ENCODE measurements at places on chromosomes 2 and 18. TPM values are rescaled to one million over a fixed set of nuclear protein-coding genes. Genes with fewer than 3 reads are reported as not detected.

DNA sequence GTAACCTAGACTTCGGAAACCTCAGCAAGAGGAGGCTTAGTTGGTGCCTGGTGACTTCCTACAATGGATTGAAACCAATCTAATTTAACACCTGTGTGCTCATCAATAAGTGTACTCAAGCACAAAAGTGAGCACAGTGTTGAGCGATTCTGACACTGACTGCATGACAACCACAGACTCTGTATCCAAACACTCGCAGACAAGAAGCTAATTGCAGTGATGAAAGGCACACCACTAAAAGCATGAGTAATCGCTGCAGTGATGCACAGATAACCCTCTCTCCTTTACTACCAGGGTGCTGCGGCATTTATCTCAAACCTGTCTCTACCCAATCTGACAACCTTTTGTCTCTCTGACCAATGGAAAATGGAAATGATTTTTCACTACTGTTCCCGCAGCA, 168.1 kb downstream of the AFF3 start:
- H3K4me1 ChIP-seq, result no peaks in the 10 kb centered on the region
- H3K36me3 ChIP-seq, result no peaks in the 10 kb centered on the region
- no peak overlapping the region for H3K4me3 ChIP-seq
- peaks cover 2% of the 10 kb centered on the region for H3K27me3 ChIP-seq

DNA sequence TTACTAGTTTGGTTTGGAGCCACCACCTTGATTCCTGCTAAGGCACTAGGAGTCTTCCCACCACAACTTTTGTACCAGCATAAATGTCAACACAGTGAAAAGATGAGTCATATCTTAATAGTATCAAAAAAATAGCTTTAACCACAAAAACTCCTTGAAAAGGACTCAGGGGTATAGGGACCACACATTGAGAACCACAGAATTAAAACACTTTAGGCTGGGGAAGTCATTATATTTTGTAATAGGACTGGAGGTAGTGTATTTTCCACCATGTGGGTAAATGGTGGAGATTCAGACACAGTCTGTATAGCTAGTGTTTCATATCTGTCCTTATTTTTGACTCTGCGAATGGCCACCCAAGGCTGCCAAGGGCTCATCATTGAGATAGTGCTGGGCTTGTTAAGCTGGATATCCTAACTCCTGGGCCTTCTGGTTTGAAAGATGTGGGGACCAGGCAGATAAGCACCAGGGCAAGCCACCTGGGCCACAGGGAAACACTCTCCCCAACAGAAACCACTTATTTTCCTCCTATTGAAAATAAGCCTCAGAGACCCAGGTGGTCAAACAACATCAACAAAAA, 19.1 kb upstream of the FHL2 start:
- H3K36me3 ChIP-seq, result no peaks in the 10 kb centered on the region
- no peak for DNase-seq
- no peak overlapping the region for H3K4me3 ChIP-seq
- peaks cover 9% of the 10 kb centered on the region for H3K4me1 ChIP-seq
- H3K27ac ChIP-seq, result no peak overlapping the region

DNA sequence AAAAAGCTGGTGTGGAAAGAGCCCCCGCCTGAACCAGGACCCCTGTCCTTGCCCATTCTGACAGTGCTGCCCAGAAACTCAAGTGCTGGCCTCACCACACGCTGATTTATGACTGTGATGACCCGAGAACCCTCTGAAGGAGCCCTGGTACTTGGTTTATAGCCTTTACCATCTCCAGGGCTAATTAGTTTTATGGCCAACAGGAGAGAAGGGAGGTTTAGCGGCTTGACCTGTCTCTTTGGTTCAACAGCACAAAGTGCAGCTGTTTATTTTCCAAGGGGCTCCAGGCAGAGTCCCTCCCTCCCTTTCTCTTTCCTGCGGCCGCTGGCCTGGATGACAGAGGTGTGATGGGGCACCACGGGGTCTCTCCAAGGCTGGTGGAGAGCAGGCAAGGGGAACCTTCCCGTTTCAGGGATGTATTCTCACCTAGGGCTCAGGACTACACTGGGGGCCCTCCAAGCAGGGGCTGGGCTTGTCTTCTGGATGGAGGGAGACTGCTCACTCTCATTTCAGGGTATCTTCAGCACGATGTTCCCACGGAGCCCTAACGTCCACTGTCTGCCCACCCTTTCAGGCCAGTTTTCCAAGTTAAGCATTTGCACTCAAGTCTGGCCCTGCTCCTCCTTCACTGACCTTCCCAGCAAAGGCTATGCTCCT, 174.2 kb upstream of the GLI2 start:
- H3K4me1 ChIP-seq, result peaks cover 7% of the 10 kb centered on the region
- no peaks in the 10 kb centered on the region for H3K27me3 ChIP-seq
- H3K27ac ChIP-seq, result no peak overlapping the region
- no peak for DNase-seq

DNA sequence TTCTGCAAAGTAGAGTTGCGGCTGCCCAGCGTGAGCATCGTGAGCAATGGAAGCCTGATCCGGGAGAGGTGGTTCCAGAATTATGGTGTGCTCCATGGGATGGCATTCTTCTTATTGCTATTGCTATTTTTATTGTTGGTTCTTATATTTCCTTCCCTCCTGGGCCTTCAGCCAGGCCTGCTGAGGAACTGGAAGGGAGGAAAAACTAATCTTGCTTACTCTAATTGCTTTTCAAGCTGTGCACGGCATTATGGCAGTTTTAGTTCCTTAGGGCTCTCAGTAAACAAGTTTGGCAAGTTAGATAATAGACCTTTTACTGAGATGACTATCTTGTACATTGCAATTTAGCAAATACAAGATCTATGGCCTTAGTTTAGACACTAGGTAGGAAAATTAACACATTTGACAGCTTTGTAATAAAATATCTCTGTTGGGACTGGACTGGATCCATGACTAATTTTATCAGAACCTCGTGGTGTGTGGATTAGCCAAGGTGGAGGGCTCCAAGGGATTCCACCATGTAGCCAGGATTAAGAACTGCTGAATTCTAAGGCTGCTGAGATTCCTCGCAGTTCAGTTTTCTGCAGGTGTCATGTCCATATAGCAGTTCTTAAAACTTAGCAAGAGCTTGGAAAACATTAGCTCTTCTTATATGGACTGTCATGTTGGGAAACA, 6.0 kb downstream of the RSAD2 start:
- H3K36me3 ChIP-seq, result no peaks in the 10 kb centered on the region
- peak overlapping the region; percentile 63 for H3K27ac ChIP-seq
- H3K27me3 ChIP-seq, result no peaks in the 10 kb centered on the region
- peaks cover 38% of the 10 kb centered on the region for H3K4me1 ChIP-seq

GRCh38 chr2:67716895-67717396, 319.8 kb downstream of the ETAA1 start:
- H3K27ac ChIP-seq, result no peak overlapping the region
- no peaks in the 10 kb centered on the region for H3K4me1 ChIP-seq
- no peaks in the 10 kb centered on the region for H3K27me3 ChIP-seq
- no peak for DNase-seq
- H3K36me3 ChIP-seq, result no peaks in the 10 kb centered on the region

DNA sequence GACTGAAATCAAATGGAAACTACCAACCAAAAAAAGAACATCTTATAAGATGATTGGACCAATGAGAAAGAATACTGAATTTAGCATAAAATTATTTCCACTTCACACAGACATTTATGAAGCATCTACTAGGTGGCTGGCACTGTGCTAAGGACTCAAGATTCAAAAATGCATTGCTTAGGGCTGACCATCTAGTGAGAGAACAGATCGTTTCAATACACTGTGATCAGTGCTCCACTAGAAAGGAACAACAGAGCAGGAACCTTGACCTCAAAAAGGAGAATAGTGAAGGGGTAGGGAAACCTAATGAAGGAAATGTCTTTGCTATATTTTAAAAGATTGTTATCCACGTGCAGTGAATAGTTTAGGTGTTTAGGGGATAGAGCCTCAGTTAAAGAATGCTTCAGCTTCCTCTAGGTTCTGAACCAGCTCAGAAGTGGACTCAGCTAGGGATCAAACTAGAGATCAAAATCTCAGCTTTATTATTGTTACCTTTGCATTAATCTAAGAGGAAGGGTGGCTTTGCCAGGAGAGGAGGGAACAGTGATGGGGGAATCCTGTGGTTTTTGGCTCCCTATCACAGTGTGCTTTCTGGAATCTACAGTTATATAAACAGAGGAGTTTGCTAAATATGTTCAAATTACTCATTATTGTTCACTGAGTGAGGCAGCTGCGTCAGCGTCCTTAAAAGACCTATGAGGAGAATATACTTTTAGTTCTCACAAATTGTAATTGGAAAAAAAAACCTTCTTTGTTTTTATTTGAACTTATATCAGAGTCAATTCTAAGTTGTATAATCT, 16.2 kb upstream of the BBS5 start:
- no peaks in the 10 kb centered on the region for H3K27me3 ChIP-seq
- no peaks in the 10 kb centered on the region for H3K4me1 ChIP-seq
- H3K36me3 ChIP-seq, result no peaks in the 10 kb centered on the region
- H3K27ac ChIP-seq, result no peak overlapping the region

DNA sequence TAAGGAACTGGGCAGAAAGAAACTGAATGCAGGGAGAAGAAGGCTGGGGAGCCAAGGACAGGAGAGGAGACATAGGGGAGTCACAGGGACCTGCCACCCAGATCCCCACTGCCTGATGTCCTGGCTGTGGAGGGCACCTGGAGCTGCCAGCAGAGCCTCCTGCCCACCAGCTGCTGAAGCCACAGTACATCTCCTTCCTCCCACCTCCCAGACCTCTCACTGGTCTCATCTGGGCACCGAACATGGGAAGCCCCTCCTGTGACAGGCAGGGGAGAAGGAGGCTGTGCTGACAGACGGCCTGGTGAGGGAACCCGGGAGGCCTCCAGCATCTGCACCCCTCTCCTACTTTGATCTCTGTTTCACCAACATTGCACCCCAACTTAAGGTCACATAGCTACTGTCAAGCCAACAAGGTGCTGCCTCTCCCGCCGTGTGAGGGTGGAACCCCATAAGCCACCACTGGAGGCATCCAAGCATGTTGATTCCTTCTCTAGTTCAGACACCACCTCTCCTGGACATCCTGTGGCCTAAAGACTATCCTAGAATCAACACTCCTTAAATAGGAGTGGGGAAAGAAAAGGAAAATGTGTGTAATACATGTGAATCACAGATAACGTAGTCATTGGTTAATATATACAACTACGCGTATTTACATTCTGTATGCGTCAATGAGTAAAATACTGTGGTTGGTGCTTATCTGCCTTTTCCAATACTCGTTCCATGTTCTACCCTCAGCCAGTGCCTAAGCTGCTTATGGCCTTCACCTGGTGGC, 3.5 kb upstream of the RNPEPL1 start:
- H3K4me3 ChIP-seq, result no peak overlapping the region
- DNase-seq, result no peak
- peak overlapping the region; percentile 67 for H3K27ac ChIP-seq

DNA sequence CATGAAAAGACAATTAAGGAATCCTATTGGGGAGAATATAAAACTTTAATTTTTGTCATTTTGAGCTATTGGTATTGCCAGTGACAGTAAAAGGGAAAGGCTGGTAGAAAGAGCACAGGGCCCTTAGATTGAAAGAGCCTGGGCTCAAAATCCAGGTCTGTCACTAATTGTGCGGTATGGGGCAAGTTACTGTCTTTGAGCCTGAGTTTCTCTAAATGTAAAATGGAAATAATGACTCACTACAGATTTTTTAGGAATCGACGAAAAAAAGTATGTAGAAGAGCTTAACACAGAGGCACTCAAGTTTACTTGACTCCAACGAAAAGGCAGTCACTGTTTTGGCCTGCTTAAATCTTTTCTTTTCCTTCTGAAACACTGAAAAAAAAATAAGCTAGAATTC, 7.0 kb downstream of the NDUFV2 start:
- no peak for DNase-seq
- H3K27ac ChIP-seq, result peak overlapping the region; percentile 98
- peaks cover 88% of the 10 kb centered on the region for H3K4me1 ChIP-seq
- H3K36me3 ChIP-seq, result no peaks in the 10 kb centered on the region
- no peak overlapping the region for H3K4me3 ChIP-seq
- H3K27me3 ChIP-seq, result no peaks in the 10 kb centered on the region

- no peak overlapping the region for H3K4me3 ChIP-seq
- DNase-seq, result no peak
- H3K36me3 ChIP-seq, result no peaks in the 10 kb centered on the region
Measured at GRCh38 chr18:69261406-69261805, 139.3 kb upstream of the DOK6 start.

DNA sequence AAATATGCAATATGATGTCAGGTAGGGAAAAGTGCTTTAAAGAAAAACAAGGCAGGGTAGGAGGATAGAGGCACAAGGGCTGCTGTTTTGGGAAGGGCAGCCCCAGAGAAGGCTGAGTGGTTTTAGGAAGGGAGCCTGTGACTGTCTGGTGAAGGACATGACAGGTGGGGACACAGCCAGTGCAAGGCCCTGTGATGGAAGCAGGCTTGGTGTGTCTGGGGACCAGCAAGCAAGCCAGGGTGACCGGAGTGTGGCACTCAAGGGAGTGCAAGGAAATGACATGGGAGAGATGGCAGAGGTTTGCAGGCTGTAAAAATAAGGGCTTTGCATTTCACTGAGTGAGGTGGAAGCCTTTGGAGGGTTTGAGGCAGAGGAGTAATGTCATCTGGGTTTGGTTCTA, 62.0 kb downstream of the LTBP1 start:
- no peak for DNase-seq
- no peak overlapping the region for H3K4me3 ChIP-seq
- H3K27ac ChIP-seq, result no peak overlapping the region
- H3K4me1 ChIP-seq, result peaks cover 18% of the 10 kb centered on the region
- no peaks in the 10 kb centered on the region for H3K36me3 ChIP-seq
- H3K27me3 ChIP-seq, result no peaks in the 10 kb centered on the region

DNA sequence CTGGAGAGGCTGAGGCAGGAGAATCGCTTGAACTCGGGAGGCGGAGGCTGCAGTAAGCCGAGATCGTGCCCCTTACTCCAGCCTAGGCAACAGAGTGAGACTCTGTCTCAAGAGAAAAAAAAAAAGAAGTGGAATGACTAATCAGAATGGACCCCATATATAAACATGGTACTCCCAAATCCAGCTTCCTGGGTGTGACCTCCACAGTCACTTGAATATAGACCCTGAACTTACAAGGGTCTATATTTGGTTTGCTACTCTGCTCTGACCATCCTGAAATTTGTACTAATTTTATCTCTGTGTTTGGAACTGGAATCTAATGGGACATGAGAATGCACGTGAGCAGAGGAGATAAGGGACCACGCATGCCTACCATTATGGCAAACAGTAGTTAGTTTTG, 275.0 kb downstream of the TNS1 start:
- H3K4me1 ChIP-seq, result peaks cover 19% of the 10 kb centered on the region
- no peak for DNase-seq
- no peak overlapping the region for H3K4me3 ChIP-seq
- no peaks in the 10 kb centered on the region for H3K27me3 ChIP-seq

DNA sequence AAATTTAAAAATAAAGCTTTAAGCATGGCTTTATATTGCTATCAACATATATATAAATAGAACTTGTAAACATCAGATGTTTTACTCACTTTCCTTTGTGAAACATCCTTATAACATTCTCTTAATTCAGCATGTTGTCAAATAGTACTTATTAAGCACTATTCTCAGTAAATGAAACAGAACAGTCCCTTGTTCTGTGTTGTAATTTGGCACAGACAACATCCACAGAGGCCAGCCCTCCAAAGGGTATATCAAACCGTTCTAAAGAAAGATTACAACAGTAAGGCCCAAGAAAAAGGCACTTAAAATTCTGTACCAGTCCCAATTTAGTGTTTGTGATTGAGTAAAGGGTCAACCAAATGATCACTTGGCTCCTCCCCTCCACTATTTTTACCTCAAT, 46.0 kb downstream of the GAREM1 start:
- H3K27ac ChIP-seq, result no peak overlapping the region
- no peaks in the 10 kb centered on the region for H3K27me3 ChIP-seq
- H3K4me1 ChIP-seq, result peaks cover 78% of the 10 kb centered on the region
- no peak overlapping the region for H3K4me3 ChIP-seq

The ID2 gene
- 24.8 TPM for total RNA-seq

The SLC1A4 gene
- 54.1 TPM for total RNA-seq

The ZNF512 gene
- 6.1 TPM for total RNA-seq

The CABYR gene
- 0.33 TPM for total RNA-seq

The SIGLEC15 gene
- total RNA-seq, result not detected

Measured in gastrocnemius medialis (tissue), 4 donors.